C1 segment of cervical spinal cord (tissue), 14 donors: ENCODE measurements at places on chromosomes 11 and 22.

GRCh38 chr11:132803436-132803835 lies 728.9 kb downstream of the OPCML start:
- DNase-seq: no peak

DNA sequence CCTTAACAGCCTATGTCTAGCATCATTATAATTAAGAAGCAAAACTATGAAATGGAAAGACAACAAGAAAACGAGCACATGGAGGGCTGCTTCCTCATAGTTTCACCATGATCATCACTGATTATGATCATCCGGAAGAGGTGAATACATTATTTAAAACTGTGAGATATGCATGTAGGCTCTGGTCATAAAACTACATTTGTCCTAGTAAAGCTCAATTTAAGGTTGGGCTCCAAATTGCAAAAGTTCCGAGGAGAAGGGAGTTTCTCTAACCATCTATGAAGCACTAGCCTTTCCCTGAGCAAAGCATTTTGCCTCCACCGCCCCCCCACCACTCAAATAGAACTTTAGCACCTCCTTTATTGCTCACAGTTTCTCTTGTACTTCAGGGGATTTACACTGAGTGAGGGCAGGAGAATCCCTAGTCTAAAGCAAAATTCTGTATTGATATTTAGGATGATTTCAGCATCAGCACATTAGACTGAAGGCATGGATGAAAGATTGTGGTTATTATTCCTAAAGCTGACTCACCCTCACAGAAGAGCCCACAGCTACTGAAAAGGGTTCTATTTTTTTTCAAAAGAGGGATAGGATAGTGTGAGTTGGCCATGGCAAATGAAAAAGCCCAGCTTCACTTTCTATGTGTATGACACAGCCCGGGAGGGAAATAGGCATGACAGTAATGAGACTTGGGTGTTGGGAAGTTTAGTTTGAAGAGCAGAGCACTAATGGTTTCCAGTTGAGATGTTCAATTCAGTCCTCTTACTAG lies 203.4 kb downstream of the CADM1 start:
- DNase-seq: no peak

DNA sequence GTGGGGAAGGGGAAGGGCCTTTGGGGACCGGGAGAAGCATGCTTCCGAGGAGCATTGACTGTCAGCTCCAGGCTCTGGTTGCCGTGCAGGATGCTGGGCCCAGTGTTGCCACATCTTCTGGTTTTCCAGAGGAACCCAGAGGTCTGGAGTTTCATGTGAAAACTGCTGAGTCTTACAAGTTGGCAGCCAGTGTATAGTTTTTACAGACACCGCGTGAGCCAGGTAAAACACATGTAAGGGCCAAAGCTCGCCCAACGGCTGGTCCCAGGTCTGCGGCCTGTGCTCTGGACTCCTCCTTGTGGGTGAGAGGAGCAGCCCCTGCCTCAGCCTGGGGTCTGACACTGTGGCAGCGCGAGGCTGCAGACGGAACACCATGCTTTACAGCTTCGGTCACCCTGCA lies 18.4 kb upstream of the SORL1-AS1 start:
- DNase-seq: no peak

- no peak for DNase-seq
These were observed 193.3 kb downstream of the TMEM135 start for GRCh38 chr11:87230995-87231394.

DNA sequence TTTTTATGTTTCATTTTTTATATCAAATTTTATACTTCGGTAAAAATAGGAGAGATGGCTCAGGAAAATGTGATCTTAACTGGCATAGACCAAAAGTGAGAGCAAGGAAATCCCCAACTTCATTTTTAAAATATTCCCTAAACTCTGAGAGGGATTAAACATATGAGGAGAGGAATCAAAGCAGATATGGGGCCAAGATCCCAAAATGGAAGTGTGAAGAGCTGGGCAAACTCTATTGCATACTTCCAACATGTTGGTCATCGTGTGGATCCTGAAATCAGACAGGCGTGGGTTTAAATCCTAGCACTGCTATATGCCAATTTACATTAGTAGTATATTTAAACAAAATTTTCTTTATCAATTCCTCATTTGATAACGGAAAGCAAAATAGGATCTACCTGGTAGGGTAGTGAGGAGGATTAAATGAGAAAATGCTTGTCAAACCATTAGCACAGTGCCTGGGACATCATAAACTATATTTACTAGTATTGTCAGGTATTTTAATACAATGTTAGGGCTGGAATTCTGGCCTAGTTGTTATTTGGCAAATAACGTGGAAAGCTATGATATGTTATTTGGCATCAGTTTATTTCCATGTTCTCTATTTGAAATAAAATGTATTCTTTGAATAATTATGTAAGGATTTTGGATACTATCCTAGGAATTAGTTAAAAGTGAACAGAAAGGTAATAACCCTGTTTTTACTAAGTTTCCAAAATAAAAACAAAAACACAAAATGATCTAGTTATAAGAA lies 392.8 kb upstream of the CCDC90B start:
- no peak for DNase-seq
